ENCODE measurements at places on chromosomes 4 and X.
A peak's percentile ranks its signal among the peaks of the same experiment; 100 is the strongest.

DNA sequence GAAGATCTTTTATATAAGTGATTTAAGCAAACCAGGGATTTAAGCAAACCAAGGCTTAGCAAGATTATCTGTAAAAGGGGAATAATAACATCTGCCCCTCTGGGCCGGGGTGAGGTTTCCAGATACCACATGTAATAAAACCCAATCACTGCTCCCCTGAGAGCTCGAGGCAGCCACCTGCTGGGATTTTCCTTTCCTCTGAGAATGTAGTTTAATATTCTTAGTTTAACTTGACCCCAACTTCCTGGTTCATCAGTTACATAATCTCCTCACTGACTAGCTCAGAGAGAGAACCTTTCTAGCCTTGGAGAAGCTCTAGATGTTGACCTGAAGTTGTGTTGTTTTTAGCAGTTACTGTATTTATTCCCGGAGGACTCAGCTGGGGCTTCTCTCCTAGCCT, 322.4 kb downstream of the ARHGAP10 start:
- no peak for DNase-seq

DNA sequence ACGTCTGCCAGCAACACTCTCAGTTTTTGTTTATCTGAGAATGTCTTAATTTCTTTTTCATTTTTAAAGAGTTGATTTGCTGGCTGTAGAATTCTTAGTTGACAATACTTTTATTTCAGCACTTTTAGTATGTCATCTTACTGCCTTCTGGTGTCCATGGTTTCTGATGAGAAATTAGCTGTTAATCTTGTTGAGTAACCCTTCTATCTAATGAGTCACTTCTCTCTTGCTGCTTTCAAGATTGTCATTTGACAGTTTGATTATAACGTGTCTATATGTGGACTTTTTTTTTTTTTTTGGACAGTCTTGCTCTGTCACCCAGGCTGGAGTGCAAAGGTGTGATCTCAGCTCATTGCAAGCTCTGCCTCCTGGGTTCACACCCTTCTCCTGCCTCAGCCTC, 24.0 kb upstream of the TMEM255A start:
- no peak for DNase-seq

- DNase-seq: peak; percentile 57
These were observed at the start of gene SPINK2 for GRCh38 chr4:56821381-56822243. Gene SPINK2 (minus strand): TSS chr4:56821701. CDS start chr4:56821662, 39 bp downstream.

DNA sequence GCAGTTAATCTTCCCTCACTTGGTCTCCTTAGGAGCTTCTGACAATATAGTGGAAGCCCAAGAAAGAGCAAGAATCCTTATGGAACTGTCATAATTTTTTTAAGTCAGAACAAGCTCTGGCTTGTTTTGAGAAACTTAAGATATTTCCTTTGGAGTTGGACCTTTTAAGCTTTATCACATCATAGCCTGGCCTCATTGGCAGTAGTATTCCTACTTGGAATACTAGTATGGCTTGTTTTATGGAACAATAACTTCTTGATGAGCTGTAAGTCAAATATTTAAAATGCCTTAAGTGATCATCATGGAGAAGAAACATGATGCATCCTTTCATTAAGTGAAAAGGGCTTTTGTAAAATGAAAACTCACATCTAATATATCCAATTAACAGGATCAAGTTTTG, 78.0 kb upstream of the NRK start:
- DNase-seq: no peak

DNA sequence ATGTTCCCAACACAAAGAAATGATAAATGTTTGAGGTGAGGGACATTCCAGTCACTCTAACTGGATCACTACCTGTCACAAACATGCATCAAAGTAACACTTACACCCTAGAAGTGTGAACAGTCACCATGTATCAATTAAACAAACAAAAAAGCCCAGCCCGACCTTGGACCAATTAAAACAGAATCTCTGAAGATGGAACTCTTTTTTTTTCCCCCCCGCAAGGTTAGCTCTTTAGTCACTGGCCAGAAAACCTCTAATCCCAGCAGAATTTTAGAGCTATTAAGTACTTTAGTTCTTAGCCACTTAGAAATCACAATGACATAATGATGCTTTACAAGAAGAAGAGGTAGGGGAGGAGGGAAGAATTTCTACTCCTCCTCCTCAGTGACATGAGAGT, 154.5 kb downstream of the PALLD start:
- DNase-seq: no peak

DNA sequence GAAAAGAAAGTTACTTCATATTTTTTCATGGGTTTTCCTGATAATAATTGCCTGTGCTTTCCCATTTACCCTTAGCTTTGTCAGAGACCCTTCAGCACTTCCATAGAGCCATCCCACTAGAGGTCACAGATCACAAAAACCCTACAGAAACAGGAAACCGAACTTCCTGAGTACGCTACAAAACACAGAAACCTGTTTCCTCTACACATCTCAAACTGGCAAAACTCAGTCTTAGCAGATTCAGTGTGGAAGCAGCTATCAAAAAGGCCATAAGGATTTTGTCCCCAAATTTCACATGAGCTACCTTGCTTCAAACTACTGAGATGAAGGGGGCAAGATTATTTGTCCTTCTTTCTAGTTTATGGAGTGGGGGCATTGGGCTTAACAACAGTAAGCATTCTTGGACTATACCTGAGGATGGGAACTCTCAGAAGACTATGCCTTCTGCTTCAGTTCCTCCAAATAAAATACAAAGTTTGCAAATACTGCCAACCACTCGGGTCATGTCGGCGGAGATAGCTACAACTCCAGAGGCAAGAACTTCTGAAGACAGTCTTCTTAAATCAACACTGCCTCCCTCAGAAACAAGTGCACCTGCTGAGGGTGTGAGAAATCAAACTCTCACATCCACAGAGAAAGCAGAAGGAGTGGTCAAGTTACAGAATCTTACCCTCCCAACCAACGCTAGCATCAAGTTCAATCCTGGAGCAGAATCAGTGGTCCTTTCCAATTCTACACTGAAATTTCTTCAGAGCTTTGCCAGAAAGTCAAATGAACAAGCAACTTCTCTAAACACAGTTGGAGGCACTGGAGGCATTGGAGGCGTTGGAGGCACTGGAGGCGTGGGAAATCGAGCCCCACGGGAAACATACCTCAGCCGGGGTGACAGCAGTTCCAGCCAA, at the start of gene MMRN1:
TSS of gene MMRN1 (plus strand) at position 206 of the 902 bp plus-strand sequence. CDS start at position 324, 118 bp downstream.
- DNase-seq: no peak

- no peak for DNase-seq
These were observed 347.2 kb upstream of the DDX53 start for GRCh38 chrX:22652596-22652995.

DNA sequence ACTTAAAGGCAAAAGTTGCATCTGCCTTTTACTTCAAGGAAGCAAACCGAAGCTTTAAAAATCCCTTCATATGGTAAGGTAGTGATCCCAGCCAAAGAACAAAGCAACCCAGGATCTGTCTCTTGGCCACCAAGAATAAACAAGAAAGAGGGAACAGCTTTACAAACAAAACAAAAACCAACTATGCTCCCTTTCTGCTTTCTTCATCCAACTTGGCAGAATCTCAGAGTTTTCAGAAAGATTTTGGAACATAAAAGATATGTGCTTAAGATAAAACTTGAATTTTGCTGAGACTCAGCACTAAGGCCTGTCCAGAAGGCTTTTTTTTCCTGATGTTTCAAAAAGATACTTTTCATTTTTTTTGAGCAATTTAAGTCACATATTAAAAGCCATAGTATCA, 94.0 kb downstream of the COL4A6 start:
- no peak for DNase-seq

DNA sequence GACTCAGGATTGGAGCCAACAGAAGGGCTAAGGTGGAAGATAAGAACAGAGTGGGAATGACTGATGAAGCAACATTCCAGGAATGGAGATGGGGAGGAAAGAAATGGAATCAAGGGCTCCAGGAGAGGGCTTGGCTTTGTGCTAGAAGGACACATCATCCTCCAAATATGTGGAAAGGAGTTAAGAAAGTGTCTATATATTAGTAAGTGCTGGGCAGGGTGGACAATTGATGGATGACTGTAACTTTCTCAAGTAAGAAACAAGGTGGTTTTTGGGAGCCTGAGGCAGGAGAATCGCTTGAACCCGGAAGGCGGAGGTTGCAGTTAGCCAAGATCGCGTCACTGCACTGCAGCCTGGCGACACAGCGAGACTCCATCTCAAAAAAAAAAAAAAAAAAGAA, 71.6 kb upstream of the NFKB1 start:
- DNase-seq: no peak

- no peak for DNase-seq
These were observed 561.3 kb upstream of the GRIA3 start for GRCh38 chrX:122622795-122623194.

DNA sequence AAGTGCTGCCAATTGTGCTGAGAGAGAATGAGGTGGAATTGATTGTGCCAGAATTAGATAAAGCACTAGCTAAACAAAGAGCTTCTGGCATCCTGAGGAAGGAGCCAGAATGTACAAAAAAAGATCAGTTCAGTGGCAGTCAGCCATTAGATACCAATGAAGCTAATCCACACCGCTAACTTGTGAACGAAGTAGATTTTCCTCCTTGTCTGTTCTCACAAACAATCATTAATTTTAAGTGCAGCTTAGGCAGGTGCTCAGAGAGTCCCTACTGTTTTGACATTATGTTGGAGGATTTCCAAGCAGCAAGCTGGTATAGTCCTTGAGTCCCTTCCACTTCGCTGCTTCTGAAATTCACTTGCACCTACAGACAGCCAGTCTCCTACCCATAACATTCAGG, 617.4 kb downstream of the CENPC start:
- DNase-seq: no peak

DNA sequence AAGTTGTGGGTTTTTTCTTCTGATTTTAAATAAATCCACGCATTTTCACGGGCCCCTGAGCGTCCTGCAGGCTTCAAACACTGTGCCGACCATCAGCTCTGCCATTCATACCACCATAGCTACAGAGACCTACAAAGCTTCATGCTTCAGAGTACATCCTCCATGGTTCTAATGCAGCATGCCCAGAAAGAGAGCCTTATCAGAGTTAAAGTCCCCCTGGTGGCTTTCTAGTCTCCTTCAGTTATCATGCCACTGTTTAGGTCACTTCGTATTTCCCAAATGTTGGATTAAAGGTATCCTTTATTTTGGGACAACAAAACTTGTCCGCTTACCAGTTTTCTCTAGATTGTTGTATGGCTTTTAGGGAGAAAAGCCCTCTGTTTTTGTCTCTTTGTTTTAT, 66.7 kb upstream of the VCX2 start:
- no peak for DNase-seq

GRCh38 chrX:18672008-18672407, at the start of gene RS1:
Gene RS1 (minus strand): TSS chrX:18672108. CDS start chrX:18672068, 40 bp downstream.
- no peak for DNase-seq

DNA sequence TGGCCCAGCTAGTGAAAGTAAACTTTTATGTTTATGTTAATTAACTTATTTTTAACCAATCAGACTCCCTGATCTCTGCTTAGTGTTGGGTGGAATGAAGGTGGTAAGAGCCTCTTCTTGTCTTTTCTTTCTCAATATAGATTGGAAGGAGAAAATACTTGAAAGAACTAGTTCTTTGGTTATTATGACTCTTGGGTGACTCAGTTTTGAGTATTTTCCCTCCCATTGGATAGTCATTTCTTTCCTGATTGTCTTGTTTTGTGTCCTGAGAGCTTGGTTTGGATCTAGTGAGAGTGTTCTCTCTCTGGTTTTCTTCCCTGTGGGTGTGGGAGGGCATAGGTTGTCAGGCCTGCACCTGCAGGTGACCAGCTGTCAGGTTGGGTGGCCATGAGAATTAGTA, 172.0 kb upstream of the GLRA2 start:
- DNase-seq: no peak

DNA sequence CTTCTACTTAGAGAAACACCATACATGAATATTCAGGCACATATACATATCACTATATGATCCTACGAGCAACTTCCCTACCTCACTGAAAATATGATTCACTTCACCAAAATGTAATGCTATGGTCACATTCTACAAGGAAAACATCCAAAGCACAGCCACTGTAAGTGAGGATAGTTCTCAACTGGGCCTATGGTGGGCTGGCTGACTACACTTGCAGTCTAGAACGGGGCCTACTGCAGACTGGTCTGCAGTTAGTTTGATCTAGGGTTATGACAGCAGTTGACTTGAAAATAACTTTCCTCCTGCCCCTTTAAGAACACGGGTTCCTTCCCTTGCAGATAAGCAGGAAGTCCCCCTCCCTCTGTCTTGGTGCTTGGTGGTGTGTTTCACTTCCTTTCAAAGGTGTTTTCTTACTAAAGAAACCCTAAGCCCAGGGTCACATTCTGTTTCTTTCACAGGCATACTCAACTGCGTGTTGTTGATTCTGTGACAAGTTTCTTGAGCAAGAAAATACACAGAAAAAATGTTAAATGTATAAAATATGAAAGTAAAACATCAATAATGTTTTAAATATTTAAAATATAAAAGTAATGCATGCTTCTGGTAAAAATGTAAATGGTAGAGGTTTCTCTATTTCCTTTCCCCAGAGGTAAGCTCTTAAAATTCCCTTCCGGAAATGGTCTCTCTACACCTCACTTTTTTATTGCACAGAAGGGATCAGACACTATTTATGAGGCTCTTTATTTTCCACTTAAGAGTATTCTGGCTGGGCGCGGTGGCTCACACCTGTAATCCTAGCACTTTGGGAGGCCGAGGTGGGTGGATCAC, 18.0 kb upstream of the TMSB4X start:
- DNase-seq: peak; percentile 23
